ENCODE measurements at places on chromosomes 6 and 20.

- DNase-seq = no peak
Observed at GRCh38 chr6:79605968-79606764, 25.0 kb upstream of the SH3BGRL2 start.

- DNase-seq = peak; percentile 12
Observed at GRCh38 chr6:40874495-40874894, 164.5 kb downstream of the UNC5CL start.

DNA sequence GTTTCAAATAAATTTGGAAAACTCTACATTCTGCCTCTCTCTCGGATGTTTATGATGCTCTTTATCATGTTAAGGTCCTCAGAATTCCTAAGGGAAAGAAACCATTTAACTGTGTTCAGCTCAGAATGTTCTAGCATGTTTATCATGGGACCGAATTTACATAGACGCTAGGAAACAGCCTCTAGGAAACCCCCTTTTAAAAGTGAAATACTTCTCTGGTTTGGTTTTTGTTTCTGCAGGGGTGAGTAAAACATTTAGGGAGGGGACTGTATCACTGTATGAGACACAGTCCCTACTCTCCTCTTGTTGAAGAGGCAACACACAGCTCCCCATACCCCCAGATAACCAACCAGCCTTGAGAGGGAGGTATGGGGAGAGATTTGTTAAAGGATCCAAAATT is 267.6 kb upstream of the SUPT3H start:
- DNase-seq = no peak

DNA sequence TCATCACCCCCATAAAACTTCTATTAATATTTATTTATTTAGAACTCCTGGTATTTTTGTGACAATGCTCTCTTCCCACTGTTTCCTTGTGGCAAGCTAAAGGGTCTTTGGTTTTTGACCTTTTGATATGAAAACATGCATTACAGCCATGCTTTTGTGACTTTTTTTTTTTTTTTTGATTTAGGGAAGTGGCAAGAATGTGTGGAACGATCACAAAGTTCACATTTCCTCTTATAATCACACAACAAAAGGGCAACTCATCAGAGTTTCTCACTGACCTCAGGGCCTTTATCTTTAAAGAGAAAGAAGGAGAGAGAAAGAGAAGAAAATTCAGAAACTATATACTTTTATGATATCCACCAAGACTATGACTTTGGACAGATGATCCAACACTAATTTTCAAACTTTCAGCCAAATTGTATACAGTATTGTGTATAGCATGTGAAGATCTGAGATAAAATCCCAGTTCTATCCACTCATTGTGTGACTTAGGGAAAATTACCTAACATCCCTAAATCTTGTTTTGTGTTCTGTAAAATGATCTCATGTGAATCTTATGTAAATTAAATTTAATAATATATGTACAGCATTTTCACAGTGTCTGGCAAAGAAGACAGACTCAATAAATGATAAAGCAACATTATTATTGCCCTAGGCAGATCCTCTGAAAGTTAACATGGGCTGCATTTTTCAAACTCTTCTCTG is 106.8 kb upstream of the MARCKS start:
- no peak for DNase-seq

DNA sequence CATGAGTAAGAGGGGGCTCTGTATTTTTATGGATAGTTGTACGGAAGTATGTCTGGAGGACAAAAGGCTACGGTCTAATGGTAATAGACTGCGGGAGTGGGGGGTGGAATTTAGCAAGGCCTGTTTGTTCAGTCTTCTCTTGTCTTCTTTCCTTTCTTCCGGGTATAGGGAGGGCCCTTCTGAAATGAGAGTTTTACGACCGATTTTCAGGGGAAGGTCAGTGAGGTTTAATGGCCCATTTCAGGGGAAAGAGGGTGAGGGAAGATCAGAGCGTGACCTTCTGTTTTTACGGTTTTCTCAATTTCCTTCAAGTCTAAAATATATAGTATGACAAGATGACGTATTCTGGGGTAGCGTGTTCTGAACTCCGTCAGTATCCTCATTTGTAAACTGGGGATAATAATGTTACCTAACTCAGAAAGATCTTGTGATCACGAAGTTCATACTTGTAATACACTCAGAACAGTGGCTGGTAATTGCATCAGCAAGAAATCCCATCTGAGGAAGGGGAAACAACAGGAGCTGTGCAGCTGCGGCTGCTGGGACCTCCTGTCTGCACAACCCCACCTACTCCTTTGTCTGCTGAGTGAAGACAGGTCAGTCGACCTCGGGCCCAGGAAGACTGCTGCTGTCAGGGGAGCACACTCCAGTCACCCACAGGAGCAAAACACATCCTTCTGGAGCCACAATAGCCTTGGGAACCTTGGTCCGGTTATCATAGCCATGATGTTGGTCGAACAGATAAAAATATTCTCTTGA is 90.4 kb downstream of the MAP3K7 start:
- no peak for DNase-seq

DNA sequence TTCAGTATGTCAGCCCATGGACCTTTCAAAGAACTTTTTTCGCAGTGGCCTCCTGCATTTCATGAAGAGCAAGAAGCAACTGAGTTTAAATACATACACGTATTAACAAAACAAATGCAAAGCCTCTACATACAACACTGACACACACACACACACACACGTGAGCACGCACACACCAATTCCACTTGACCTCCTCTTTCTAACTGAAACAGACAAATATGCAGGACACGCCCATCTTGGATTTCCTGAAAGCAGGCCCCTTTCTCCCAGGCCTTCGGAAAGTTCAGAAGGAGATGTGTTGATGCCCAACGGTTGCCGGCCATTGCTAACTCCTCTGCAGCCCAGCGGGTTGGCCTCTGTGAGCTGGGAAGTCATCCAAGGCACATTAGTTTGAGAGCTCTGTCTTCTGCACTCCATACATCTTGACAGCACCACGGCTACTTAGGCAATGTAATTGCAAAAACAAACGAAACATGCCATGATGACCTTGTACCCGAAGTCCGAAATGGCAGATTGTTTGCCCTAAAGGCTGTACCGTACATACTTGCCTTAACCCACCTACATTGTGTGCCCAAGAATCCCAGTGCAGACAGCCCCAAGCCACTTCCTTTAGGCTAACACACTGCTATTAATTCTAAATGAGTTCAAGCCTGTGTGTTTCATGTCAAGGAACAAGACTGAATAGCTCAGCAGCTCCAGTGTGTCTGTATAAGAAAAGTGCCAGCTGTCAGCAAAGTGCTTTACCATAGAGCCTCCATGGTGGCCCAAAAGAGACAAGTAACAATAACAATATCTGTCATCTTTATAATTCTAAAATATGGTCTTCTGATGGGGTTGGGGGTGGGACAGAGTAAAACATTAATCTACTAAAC is 138.8 kb upstream of the RNF217 start:
- DNase-seq = no peak

DNA sequence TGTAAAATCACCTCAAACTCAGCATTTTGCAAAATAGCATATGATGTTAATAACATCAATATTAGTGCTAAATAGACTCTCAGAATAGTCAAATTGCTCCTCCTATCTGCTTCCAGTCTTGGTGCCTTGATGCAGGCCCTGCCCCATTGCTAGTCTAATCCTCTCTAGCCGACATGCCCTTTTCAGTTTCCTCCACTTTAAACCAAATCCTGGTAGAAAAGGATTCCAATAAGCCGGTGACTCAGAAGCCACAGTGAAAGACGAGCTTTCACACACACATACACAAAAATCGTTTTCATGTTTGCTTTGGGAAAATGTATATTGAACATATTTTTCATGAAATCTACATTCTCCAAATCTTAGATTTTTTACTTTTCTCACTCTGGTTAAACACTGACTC is 203.1 kb downstream of the LMBRD1 start:
- DNase-seq = no peak

DNA sequence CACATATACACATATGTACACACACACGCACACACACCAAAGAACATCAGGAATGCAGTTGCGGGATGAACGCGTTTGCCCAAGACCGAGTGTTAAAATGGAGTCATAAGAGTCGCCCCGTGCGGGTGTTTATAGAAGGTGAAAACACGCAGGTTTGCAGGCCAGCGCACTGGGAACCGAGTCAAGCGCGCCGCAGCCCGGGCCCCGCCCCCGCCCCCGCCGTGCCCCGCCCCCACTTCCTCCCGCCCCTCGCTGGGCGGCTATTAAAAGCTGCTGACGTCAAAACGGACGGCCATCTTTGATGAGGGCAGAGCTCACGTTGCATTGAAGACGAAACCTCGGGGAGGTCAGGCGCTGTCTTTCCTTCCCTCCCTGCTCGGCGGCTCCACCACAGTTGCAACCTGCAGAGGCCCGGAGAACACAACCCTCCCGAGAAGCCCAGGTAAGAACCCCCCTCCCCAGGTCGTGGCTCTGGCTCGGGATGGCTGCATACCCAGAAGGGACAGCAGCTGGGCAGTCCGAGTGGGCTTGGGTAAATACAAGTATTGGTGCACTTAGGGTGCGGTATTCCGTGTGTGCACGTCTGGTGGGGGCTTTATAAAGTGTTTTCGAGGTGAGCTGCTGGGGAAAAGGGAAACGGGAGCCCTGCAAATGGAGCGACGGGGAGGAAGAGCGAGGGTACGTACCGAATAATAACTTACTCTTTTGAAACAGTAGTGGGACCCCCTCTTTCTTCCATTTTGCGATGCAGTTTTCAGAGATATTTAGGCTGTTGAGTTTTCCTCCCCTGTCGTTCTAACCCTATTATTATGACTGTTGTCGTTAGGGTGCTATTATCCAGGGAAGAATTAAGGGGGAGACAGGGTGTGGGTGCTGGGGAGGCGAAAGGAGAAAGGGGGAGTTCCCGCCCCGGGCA is at the start of gene SNAP25:
Gene SNAP25, plus strand, starts transcription at position 295 of the 916 bp plus-strand sequence. CDS start 56,662 bp downstream, outside the sequence.
- DNase-seq = peak; percentile 64

- DNase-seq = no peak
Observed at GRCh38 chr20:24981790-24982189, 10.8 kb downstream of the APMAP start.

GRCh38 chr20:1534526-1534925 is 23.0 kb downstream of the SIRPD start:
- no peak for DNase-seq

DNA sequence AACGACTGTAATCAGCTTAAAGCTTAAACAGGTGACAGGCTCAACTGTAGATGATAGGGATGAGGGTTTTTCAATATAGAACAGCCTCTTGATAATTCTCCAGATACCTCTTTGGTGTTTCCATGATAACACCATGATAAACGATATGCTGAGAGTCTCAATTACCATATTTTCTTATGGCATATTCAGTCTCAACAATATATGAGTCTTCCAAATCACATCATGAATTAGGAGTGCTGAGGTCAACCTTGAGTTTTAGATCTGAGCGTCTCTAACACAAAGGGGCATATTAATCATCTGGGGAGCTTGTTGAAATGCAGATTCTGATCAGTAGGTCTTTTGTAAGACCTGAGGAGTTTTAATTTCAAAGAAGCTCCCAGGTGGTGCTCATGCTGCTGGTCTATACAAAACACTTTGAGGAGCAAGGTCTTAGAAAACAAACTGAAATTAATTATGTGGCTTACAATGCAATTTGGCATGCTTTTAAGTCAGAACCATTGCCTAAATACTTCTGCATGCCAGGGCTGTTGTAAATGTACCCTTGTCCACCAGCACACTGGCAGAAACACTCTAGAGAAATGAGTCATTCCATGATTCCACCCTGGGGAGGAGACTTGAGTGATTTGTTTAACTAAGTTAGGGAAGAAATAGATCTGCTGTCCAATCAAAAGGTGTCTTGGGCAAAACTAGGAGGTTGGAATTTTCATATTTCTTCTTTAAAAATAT is 49.6 kb downstream of the PTCHD4 start:
- DNase-seq = no peak

GRCh38 chr6:44499609-44500008 is 112.1 kb downstream of the CDC5L start:
- no peak for DNase-seq

DNA sequence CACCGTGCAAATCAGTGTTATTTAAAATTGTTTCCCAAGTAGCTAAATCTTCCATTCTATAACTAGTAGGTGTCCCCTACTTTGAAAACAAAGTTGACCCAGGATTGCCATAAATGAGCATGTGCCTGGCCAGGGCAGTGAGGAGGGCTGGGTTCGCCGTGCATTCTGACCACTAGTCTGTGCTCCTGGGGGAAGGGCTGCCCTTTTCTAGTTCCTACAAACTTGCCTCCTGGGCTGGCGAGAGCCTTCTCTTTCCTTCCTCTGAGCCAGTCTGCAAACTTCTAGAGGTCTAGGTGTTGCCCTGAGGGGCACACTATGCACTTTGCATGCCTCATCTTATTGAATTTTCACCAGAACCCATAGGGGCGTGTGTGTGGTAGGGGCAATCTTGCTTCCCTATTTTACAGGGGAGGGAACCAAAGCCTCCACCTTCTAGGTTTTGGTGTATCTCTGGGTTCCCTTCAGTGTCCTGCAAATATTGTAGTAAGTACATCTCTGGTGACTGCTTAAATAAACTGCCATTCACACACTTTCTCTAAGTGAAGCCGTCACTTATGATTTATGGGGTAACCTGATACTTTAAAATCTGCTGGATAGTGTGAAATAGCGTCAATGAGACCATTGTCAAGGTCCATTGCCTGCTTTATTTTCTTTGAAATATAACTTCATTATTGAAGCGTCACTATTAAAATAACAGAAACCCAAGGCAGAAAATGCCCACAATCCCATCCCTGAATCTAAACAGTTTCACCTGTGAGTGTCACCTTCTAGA is 42.2 kb downstream of the CDH26 start:
- no peak for DNase-seq

GRCh38 chr6:90350689-90351554 is 54.3 kb upstream of the BACH2 start:
- DNase-seq = no peak

All from Calu3 (cell line).